ENCODE measurements at places on chromosomes 5 and 9.

DNA sequence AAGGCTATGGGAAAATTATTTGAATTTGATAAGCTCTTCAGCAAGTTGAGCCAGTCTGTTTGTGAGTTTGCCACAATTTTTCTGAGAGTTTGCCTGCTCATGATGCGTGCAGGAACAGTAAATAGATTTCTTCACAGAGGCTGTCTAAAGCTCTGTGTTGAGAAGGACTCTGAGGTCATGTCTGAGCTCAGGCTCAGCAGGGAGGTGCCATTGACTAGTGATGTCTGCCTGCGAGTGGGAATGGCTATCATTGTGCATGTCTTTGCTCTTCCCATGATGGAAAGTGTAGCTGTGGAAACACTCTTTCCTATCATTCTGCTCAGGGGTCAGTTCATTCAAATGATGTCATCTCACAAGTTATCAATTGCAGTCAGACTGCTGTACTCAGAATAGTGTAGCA, 142.8 kb downstream of the RASEF start:
- no peak for DNase-seq

DNA sequence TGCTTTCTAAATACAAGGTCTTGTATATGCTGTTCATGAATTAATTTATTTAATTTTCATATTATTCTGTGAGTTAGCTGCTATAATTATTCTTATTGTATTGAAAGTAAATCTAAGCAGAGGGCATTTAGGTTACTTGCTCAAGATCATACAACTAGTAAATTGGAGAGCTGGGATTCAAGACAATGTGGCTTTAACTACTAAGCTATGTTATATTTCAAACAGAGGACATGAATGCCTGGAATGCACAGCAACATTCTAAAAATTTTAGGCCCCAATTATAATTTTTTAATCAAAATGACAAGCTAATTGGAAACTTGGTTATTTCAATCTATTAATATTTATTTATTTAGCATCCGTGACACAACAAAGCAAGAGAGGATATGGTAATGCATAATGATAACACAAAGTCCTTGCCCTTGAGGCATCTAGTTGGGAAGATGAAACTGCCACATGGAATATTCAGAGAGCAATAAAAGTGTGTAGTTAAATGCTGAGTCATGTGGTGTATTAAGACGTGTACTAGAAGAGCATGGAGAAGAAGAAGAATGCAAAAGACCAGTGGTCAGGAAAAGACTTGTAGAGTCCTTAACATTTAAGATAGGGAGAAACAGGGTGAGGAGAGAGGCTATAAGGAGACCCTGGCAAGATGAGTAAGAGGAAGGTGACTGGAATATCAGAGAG, 24.4 kb downstream of the CTXN3 start:
- DNase-seq, result no peak

DNA sequence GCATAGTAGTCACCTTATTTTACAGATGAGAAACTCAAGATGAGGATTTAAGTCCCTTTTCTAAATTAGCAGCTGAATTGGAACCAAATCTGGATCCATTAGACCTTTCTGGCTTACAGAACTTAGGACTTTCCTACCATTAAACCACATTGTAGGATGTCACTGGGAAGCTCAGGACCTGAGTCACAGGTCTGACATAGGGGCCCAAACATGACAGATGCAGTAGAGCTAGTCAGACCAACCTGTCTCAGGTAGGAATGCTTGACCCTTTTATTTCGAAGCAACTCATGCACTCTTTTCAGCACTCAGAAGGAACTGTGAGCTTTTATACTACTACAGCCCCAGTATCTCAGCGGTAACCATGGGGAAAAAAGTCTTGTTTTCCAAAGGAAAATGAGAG, 2.6 kb downstream of the RAB24 start:
- no peak for DNase-seq

DNA sequence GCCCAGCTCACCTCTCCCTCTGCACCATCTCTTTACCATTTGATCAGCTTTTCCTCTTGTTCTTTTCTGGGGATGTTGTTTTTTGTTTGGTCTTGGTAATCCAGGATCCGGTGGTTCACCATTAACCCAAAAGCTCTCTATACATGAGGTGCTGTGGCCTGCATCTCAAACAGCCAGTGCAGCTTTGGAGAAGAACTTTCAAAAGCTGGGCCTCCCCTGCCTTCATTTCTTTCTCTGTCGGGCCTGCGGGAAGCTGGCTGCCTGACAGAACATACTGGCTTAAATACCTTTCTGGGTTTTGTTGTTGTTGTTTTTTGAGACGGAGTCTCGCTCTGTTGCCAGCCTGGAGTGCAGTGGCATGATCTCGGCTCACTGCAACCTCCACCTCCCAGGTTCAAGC, 12.1 kb downstream of the PSAT1 start:
- no peak for DNase-seq
